NCI-H460 (cell line): ENCODE measurements at places on chromosomes 3 and 15. TPM values are rescaled to one million over a fixed set of nuclear protein-coding genes. Genes with fewer than 3 reads are reported as not detected.

DNA sequence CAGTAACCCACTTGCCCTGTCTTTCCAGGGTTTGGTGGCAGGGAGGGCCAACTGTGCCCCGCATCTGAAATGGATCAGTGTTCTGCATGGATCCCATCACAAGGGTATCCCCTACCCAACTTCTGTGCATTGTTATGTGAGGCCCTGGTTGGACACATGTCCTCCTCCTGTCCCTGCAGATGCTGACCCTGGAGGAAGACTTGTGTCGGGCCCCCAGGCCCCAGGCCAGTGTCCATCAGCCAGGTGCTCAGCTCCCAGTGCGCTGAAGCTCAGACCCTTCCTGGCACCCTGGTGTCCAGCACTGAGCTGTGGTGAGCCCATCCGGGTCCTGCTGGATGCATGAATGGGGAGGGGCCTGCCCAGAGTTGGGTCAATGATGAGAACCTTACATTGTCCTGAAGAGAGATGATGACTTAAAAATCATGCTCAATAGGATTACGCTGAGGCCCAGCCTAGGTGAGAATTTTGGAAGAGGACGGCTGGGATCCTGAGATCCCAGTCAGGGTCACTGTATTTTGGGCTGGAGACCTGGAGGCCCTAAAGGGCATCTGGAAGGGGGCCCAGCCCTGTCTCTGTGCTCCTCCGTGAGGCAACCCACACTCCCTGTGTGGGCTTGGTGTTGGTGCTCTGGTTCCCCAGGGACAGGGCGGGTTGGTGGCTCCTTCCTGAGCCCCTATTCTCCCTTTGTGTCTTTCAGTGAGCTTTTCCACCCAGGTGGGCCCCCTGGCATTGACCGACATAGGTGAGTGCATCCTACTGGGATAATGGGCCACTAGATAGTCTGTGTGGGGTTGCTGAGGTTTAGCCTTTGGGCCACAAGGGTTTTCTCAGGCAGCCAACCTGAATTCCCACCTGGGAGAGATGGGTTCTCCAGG is 199.1 kb downstream of the UBE3A start:
- no peak for DNase-seq

DNA sequence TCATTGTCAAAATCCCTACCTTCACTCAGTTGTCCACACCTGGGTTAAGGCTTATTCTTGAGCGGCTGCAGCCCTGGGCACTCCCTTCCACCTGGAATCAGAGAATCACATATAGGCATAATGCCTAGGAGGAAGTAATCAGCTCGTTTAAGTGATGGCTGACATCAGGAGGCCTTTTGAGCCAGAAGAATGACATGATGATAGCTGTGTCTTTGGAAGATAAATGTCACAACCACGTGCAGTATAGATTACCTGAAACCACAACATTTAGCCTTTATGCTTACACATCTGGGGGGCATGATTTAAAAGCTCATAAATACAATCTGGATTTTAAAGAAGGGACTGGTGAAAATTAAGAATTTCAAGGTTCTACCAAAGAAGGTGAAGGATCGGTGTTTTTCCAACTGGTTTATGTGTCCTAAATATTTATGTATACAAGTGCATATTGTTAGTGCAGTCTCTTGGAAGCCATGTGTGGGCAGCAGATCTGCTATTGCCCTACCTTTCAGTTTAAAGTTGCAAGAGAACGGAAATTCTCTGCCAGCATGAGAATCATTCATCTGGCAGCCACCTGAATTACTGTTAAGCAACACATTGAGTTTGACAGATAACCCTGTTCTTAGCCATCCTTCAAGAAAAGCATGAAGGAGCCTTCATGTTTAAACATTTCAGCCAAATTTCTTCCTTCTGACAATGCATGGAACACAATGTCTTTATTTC is 163.4 kb upstream of the NR2E3 start:
- no peak for DNase-seq

DNA sequence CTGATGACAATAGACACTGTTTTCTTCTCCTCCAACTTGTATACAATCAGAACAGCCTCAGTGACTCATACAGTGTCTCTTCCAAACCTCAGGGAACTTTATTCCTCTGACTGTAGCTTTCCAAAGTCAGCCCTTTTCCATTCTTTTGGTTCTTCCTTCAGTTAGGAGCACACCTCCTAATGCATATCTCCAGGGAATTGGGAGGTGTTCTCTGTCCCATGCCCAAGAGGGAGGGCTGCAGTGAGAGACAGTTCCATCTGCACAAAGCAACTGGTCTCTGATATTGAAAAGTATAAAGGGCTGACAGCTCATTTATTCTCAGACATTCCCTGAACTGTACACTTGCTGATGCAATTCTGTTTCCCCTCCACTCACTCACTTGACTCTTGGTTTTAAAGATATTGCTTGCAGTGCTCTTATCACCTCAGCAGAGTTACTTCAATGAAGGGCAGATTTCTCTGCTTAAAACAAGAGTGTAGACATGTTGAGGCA is 337.8 kb upstream of the TBC1D5 start:
- DNase-seq, result no peak

- no peak for DNase-seq
Observed at GRCh38 chr3:43190670-43191069, 84.8 kb upstream of the POMGNT2 start.

The CSPG4 gene
- total RNA-seq, result 0.10 and 0.20 TPM in 2 replicates

The DCLK3 gene
- not detected in 2 replicates for total RNA-seq
